ENCODE measurements at places on chromosomes 12 and 14. TPM values are rescaled to one million over a fixed set of nuclear protein-coding genes. Genes with fewer than 3 reads are reported as not detected.

Gene HOXC9
- total RNA-seq, result not detected

Gene SLC25A47
- total RNA-seq, result not detected

Gene RNASE7
- not detected for total RNA-seq

Gene LRFN5
- 2.1 TPM for total RNA-seq

Gene OR4Q2
- not detected for total RNA-seq

Gene RFLNA
- total RNA-seq, result 4.5 TPM

Gene TCHP
- 26.6 TPM for total RNA-seq

Gene FLVCR2
- 1.8 TPM for total RNA-seq

Gene TPPP2
- not detected for total RNA-seq

Gene PLCZ1
- total RNA-seq, result not detected

Data from cardiac muscle cell (in vitro differentiated cells and primary cell).